Stimulated activated CD4-positive, alpha-beta T cell treated with anti-CD3 and anti-CD28 coated beads, Interleukin-1b, Interleukin-23, amount 100 ng/mL, for 1 hour (primary cell): ENCODE measurements at places on chromosomes 13 and 19.

DNA sequence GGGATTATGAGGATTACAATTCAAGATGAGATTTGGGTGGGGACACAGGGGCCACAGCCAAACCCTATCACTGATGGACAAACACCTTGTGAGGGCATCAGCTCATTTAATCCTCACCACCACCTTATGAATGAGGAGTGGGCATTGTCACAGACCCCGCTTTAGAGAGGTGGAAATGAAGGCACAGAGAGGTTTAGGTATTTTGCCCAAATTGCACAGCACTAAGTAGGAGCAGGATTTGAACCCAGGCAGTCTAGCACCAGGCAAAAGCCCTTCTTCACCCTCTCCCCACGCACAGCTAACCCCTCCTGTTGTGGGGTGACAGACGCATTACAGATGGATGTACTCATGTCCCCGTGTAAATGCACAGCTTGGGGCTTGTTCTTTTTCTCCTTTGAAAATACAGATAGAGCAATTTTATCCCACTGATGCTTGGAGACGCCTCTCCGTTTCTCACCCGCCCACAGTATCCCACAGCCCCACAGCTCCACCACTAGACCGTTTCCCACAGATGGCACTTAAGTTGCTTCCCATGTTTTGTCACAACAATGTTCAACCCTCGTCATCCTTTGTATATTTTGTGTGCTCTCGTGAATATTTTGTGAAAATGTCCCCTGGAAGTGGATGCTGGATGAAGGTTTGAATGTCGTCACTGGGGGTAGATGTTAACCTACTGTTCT is 48.2 kb downstream of the ANKRD10 start:
- no peak for DNase-seq

- DNase-seq = no peak
Measured at GRCh38 chr19:16268676-16269319, 55.8 kb upstream of the KLF2 start.

- DNase-seq = no peak
Measured at GRCh38 chr19:42794765-42795164, 29.3 kb upstream of the PSG8 start.

- DNase-seq = no peak
Measured at GRCh38 chr19:45448887-45449299, 18.9 kb upstream of the FOSB start.

- no peak for DNase-seq
Measured at GRCh38 chr13:19952850-19953249, 5.7 kb upstream of the ZMYM2 start.

- DNase-seq = no peak
Measured at GRCh38 chr13:74039667-74040066, 94.5 kb downstream of the KLF12 start.

GRCh38 chr13:106786006-106786563 is 218.1 kb upstream of the ARGLU1 start:
- DNase-seq = no peak

DNA sequence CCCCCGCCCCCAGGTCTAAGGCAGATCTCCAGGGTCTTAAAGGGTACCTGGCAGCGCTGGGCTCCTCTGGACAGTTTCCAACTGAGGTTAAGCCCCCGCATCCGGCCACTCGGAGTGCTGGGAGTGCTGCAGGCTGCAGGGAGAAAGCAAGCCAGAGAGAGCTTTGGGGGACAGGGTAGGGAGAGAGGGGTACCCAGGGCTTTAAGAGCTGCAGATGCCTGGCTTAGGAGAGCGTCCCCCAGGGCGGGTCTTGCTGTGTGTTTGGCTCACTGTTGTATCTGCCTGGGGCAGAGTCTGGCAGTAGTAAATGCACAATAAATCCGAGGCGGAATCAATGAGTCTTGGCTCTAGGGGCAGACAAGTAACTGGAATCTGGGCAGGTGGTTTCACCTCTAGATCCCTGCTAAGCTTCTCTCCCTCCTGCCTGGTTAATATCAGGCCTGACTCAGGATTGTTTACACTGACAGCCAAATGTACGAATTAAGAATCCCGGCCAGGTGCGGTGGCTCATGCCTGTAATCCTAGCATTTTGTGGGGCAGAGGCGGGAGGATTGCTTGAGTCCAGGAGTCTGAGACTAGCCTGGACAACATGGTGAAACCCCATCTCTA is 798 bp upstream of the COX6B2 start:
- DNase-seq = no peak

GRCh38 chr19:35404879-35405622 is 34.2 kb downstream of the GPR42 start:
- no peak for DNase-seq

DNA sequence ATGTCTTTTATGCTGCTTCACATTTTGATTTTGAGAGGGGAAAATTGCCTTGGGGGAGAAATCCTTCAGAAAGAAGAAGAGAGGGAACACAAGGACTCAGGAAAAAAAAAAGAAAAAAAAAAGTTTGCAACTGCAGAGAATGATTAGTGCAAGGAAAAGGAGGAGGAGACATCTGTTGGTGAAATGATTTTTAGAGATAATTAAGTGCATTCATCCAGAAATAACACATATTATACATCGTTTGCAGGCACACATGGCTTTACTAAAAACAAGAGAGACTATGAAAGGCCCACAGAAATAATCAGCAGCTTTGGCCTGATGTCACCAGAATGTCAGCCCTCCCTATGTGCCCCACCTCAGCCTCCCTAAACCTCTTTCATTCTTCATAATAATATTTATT is 1058.2 kb downstream of the PCDH9 start:
- no peak for DNase-seq

- DNase-seq = no peak
Measured at GRCh38 chr13:87661471-87661870, 9.7 kb upstream of the SLITRK5 start.

DNA sequence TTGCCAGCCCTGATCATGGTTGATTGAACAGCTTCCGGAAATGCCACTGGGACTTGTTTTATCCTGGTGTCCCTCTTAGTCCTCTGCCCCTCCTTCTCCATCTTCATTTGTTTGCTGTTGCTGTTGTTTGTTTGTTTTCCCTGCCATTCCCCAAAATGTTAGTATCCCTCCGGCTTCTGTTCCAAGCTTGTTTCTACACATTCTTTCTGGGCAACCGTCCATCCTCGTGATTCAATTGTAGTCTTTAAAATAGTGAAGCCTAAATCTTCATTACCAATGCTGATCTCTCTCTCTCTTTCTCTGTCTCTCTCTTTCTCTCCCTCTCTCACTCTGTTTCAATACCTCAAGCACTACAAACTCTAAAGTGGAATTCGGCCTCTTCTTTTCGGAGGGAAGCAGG is 649.3 kb upstream of the ARGLU1 start:
- no peak for DNase-seq
